Esophagus squamous epithelium (tissue), 5 donors: ENCODE measurements at places on chromosomes 7 and 10.

DNA sequence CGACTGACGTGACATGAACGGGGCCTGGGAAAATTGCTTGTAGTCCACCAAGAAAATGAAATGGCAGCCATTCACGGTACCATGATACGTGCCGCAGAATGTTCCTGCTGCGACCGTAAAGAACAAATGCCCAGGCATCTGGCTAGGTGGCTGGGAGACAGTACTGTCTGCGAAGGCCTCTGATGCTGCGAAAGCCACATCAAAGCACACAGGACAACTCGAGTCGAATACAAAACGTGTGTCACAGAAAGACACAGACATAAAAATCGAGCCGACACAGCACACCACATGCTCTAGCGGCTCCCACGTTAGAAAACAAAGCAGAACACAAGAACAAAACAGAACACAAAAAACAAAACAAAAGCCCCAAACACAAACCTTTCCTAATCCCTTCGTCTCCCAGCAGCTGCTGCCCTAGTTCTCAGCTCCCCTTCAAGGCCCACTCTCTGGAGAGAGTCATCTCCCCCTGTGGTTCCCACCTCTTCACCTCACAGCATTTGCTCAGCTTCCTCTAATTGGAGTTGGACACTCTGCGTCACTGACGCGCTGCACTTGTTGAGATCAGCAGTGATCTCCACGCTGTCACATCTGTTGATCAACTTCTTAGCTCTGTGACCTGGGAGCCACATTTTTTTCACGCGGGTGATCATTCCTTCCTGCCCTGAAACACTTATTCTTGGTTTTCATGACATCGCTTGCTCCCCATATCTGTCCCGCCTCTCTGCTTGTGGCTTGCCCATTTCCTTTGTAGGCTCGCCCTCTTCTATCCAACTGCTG lies 112.2 kb downstream of the CLEC2L start:
- H3K4me3 ChIP-seq: no peak overlapping the region
- H3K27ac ChIP-seq: no peak overlapping the region
- no peak for DNase-seq
- peaks cover 3% of the 10 kb centered on the region for H3K36me3 ChIP-seq

DNA sequence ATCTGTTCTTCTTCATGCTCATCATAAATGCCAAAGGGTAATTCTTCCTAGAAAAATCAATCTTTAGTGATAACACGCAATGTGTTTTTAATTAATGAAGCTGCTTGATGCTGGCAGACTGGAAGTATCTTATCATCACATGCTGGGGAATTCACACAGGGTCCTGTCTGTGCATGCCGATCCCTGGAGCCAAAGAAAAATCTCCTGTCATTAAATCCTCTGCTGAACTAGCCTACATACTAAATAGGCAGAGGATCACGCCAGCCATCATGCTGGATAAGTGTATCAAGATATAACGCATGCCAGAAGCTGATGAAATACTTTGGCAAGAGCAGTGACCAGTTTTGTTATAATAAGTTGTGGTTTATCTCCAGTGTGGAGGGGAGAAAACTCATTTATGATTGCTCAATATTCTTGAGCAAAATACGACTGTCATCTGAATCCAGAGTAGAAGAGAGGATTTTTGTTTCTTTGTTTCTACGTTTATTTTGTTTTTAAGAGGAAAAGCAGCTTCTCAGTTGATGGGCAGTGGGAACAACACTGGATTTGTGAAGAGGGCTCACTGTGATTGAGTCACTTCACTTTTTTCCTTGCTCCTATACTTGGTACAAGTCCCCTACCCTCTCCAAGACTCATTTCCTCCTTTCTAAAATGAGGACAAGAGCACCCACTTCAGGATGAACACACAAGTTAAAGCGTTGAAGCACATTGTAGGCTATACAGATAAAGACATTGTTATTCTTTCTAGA lies 649.1 kb downstream of the TNS3 start:
- H3K27ac ChIP-seq: peak overlapping the region; percentile 42
- H3K4me3 ChIP-seq: no peak overlapping the region
- peaks cover 27% of the 10 kb centered on the region for H3K4me1 ChIP-seq
- no peak for DNase-seq
- no peaks in the 10 kb centered on the region for H3K36me3 ChIP-seq

GRCh38 chr10:117373823-117374505 lies 1.3 kb downstream of the PDZD8 start:
- DNase-seq: no peak
- H3K27me3 ChIP-seq: no peaks in the 10 kb centered on the region
- peaks cover 27% of the 10 kb centered on the region for H3K4me1 ChIP-seq
- no peaks in the 10 kb centered on the region for H3K36me3 ChIP-seq

DNA sequence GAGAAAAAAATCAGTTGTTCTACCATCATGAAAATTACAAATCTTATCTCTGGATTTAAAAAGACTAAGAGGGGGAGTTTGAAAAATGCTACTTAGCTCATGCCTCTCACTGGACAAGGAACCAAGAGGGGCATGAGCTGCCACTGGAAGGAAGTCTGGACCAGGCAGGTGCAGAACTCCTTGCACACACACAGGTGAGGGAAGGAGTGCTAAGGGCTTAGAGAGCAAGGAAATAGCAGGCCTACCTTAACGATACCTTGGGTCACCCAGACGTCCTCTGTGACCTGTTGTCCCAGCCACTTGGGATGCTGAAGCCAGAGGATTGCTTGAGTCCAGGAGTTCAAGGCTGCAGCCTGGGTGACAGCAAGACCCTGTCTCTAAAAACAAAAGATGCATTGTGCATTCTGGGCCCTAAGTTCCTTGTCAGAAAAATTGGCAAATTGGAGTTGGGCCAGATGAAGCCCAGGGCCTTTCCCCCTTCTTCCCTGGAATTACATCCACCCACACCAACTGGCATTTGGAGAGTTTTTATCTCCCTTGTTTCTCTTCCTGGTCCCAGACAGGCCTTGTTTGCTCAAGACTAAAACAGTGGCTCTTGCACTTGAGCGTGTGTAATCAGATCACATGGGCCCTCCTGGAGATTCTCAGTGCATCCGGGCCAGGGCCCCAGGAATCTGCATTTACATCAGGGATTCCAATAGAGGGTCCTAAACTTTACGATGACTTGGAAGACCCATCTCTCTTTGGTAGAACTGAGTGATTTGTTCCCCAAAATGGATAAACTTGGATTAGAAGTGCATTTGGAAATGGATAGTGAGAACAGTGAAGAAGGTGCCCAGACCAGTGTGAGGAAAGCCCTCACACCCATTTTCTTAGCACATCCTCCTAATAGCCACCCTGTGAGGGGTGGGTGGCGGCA lies 3.0 kb downstream of the DDIT4 start:
- peaks cover 43% of the 10 kb centered on the region for H3K4me1 ChIP-seq
- no peaks in the 10 kb centered on the region for H3K27me3 ChIP-seq
- H3K36me3 ChIP-seq: no peaks in the 10 kb centered on the region
- peak overlapping the region; percentile 96 for H3K27ac ChIP-seq

GRCh38 chr7:146943483-146943882 lies 826.9 kb downstream of the CNTNAP2 start:
- H3K27ac ChIP-seq: no peak overlapping the region
- no peaks in the 10 kb centered on the region for H3K27me3 ChIP-seq
- no peak overlapping the region for H3K4me3 ChIP-seq
- H3K36me3 ChIP-seq: no peaks in the 10 kb centered on the region
- no peaks in the 10 kb centered on the region for H3K4me1 ChIP-seq

- H3K4me1 ChIP-seq: no peaks in the 10 kb centered on the region
- no peak overlapping the region for H3K4me3 ChIP-seq
- DNase-seq: no peak
- H3K36me3 ChIP-seq: no peaks in the 10 kb centered on the region
Measured at GRCh38 chr7:34991938-34992840, 45.1 kb downstream of the DPY19L1 start.

DNA sequence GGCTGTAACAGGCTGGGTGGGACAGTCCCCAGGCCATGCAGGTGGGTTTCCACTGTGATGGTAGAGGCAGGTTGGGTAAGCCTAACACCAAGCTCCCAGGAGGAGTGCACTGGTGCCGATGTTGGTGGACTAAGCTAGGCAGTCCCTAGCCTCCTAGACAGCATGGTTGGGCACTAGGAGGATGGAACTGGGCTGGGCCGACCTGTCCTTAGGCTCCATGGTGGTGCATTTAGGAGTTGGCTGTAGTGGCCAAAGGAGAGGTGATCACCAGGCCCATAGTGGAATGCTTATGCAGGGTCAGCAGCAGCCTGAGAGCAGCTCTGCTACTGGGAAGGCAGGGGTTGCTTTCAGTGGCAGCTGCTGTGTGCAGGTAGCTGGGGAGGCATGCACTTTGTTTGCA lies 247.7 kb upstream of the CNTNAP2 start:
- no peaks in the 10 kb centered on the region for H3K4me1 ChIP-seq
- H3K4me3 ChIP-seq: no peak overlapping the region
- no peaks in the 10 kb centered on the region for H3K36me3 ChIP-seq
- no peak for DNase-seq
- no peaks in the 10 kb centered on the region for H3K27me3 ChIP-seq

DNA sequence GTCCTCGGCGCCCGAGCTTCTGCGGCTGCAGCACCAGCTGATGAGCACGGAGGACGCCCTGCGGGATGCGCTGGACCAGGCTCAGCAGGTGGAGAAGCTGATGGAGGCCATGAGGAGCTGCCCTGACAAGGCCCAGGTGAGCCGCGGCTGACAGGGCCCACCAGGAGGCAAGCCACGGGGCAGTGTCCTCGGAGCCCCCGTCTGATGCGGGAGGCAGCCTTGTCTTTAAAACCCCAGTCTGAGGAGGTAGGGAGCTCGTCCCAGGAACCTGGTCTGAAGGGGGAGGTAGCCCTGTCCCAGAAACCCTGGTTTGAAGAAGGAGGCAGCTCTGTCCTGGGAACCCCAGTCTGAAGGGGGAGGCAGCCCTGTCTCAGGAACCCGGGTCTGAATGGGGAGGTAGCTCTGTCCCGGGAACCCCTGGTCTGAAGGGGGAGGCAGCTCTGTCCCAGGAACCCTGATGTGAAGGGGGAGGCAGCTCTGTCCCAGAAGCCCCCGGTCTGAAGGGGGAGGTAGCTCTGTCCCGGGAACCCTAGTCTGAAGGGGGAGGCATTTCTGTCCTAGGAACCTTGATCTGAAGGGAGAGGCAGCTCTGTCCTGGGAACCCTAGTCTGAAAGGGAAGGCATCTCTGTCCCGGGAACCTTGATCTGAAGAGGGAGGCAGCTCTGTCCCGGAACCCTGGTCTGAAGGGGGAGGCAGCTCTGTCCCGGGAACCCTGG lies 53.1 kb upstream of the GTF2IRD1 start:
- no peak for DNase-seq
- no peak overlapping the region for H3K4me3 ChIP-seq
- no peaks in the 10 kb centered on the region for H3K27me3 ChIP-seq
- H3K4me1 ChIP-seq: no peaks in the 10 kb centered on the region
- H3K27ac ChIP-seq: no peak overlapping the region
- peaks cover 5% of the 10 kb centered on the region for H3K36me3 ChIP-seq

- H3K4me3 ChIP-seq: no peak overlapping the region
- no peak for DNase-seq
- no peaks in the 10 kb centered on the region for H3K36me3 ChIP-seq
- H3K4me1 ChIP-seq: no peaks in the 10 kb centered on the region
- H3K27ac ChIP-seq: no peak overlapping the region
- H3K27me3 ChIP-seq: no peaks in the 10 kb centered on the region
Measured at GRCh38 chr10:69810675-69811397, 9.1 kb downstream of the COL13A1 start.

DNA sequence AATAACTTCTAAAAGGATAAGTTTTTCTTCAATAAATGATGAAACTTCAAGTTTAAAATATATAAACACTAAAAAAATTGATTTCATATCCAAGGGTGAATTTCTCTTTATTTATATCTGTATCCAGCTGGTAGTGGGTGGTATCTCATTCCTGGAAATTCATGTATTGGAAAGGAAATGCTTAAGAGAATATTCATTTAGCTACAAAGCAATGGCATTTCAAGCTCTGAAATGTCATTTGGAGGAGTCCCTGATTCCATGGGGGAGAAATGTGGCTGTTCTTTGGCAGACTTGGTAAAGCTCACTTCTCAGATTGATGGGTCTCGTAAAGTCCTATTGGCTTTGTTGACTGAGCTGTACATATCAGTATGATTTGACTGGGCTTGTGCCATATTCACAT lies 156.3 kb upstream of the TEX47 start:
- H3K4me1 ChIP-seq: no peaks in the 10 kb centered on the region
- H3K27me3 ChIP-seq: no peaks in the 10 kb centered on the region
- H3K36me3 ChIP-seq: no peaks in the 10 kb centered on the region
- no peak overlapping the region for H3K27ac ChIP-seq
- DNase-seq: no peak

- no peaks in the 10 kb centered on the region for H3K27me3 ChIP-seq
- no peak overlapping the region for H3K4me3 ChIP-seq
- DNase-seq: no peak
- H3K27ac ChIP-seq: no peak overlapping the region
- no peaks in the 10 kb centered on the region for H3K36me3 ChIP-seq
Measured at GRCh38 chr10:31694126-31694685, 234.4 kb downstream of the ARHGAP12 start.

GRCh38 chr7:40516376-40516775 lies 381.6 kb downstream of the SUGCT start:
- no peaks in the 10 kb centered on the region for H3K27me3 ChIP-seq
- H3K4me1 ChIP-seq: no peaks in the 10 kb centered on the region
- H3K4me3 ChIP-seq: no peak overlapping the region
- no peak for DNase-seq
- H3K27ac ChIP-seq: no peak overlapping the region

DNA sequence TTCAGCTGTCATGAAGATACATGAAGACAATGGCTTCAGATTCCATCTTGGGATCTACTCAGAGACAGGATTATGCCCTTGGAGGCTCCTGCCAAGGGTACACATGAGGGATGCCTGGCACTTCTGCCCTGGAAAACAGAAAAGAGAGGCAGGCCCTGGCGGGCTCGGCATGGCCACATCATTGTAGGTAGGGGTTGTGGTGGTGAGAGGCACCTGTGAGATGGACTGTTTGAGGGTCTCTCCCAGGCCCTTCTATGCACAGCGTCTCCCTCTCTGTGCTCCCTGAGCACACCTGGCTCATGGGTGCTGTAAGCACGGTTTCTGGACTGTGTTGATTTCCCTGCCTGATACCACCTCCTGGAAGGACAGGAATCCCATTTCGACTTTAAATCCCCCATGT lies 304.3 kb downstream of the GLRX3 start:
- H3K4me1 ChIP-seq: no peaks in the 10 kb centered on the region
- no peak overlapping the region for H3K27ac ChIP-seq
- no peak overlapping the region for H3K4me3 ChIP-seq
- DNase-seq: no peak

GRCh38 chr7:70069977-70070376 lies 471.7 kb downstream of the AUTS2 start:
- no peak overlapping the region for H3K27ac ChIP-seq
- no peaks in the 10 kb centered on the region for H3K36me3 ChIP-seq
- no peaks in the 10 kb centered on the region for H3K27me3 ChIP-seq
- no peak overlapping the region for H3K4me3 ChIP-seq

- H3K27ac ChIP-seq: no peak overlapping the region
- peaks cover 22% of the 10 kb centered on the region for H3K4me1 ChIP-seq
- H3K27me3 ChIP-seq: no peaks in the 10 kb centered on the region
- H3K36me3 ChIP-seq: no peaks in the 10 kb centered on the region
Measured at GRCh38 chr7:155864271-155864985, 52.2 kb upstream of the SHH start.

- no peak for DNase-seq
- no peaks in the 10 kb centered on the region for H3K4me1 ChIP-seq
- H3K36me3 ChIP-seq: no peaks in the 10 kb centered on the region
Measured at GRCh38 chr7:38909870-38910269, 879 bp upstream of the VPS41 start.
